ENCODE measurements at places on chromosomes 5 and 9.

DNA sequence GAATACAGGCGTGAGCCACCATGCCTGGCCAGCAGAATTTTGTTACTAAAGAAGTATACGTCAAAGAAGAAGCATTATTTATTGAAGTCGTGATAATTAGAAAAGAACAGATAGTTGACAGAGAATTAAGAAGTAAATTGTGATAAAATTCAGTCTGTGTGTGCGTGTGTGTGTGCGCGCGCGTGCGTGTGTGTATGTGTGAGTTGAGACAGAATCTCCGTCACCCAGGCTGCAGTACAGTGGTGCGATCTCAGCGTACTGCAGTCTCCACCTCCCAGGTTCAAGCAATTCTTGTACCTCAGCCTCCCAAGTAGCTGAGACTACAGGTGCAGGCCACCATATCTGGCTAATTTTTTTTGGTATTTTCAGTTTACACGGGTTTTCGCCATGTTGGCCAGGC is 77.8 kb downstream of the ERBIN start:
- no peak for DNase-seq

DNA sequence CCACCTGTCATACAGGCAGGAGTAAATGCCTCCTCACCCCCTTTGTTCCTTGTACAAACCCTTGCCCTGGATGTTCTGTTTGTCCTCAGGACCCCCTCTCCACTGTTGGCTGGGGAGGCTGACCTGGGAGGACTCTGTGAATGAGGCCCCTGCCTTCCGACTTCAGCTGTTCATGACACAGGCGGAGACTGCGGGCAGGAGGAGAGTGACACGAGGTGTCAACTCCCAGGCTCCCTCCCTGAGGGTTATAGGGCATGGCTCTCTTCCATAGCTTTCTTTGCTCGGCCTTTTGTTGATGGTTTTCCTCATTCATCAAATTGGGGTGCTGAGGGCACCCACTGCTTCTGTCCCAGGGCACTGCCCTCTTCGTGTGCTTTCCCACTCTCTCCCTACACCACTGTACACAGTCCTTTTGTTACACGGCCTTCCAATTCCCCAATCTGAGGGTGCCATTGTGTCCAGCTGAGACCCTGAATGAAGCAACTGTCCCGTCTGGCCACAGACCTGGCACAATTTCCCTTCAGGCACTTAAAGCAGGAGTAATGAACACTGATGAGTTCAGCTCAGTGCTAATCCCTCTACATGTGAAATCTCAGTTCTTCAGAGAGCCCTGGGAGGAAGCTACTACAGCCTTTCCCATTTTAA is 33.8 kb downstream of the KCNIP1 start:
- no peak for DNase-seq

- DNase-seq: peak; percentile 36
Observed at GRCh38 chr9:91423785-91424402, at the start of gene NFIL3. TSS of gene NFIL3 (minus strand) at chr9:91423832. CDS start at chr9:91410734, 13,098 bp downstream.

- DNase-seq: no peak
Observed at GRCh38 chr9:137579259-137579604, 507 bp upstream of the DPH7 start.

GRCh38 chr5:153629027-153629895 is 138.8 kb downstream of the GRIA1 start:
- DNase-seq: no peak

DNA sequence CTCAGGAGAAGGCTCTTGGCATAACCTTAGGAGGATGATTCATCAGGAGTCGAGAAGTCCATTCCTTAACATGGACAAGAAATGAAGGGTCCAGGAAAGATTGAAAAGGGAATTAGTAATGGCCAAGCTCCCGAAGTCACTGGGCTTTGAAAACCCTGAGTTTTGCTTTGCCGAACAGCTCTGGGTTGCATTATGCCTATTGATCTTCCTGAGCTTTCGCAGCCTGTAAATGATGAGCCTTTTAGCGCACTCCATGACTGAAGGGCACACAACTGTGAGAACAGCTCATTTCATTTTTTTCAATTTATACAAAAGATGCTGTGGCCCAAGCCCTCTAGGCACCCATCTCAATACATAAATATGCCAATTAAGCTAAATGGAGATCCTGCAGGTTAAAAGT is 25.0 kb upstream of the PUM3 start:
- DNase-seq: no peak

DNA sequence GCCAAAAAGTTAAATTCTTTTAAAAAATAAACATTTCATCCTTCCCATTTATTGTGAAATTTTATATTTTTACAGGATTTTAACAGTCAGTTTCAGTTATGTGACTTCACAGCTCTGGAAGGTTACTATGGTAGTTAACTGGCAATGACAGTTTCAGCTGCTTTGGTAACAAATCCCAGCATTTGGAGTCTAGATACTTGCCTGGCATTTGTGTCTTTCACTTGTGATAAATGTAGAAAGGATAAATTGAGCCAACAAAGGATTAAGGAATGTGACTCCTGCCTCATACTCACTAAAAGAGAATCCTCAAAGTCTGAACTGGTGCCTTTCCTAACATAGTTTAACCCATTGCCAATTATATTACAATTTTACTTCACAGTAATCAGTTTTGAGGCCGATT is 315.5 kb downstream of the FER start:
- DNase-seq: no peak

GRCh38 chr5:175854231-175855040 is 16.9 kb upstream of the CPLX2 start:
- no peak for DNase-seq

DNA sequence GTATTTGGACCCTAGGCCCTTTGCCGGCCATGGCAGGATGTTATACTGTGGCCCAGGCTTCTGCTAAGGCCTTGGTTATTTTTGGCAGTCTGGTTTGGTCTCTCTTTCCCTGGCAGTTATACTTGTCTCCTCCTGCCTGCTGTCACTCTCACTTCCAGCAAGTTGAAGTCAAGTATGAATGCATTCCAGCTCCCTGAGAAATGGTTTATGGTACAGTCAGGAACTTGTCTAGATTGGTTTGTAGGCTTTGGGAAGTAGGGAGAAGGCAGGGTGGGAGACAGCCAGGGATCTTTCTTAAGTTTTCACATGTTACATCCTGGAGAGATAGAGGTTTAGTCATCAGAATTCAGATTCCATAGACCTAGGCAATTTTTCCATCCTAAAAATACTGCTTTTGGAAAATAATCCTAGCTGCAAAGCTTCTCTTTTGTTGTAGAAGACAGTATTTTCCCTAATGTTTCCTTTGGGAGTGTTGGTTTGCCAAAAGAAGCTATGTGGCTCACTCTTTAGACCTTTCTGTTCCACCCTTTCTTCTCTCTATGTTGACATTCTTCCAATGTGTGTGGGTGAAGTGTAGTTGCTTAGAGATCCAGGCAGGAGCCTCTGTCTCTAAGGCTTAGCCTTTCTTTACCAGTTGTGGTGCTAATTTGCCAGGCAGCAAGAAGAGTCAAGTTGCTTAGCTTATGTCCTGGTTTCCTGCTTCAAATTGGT is 2.5 kb upstream of the KDM3B start:
- no peak for DNase-seq

GRCh38 chr5:107776506-107776905 is 105.8 kb upstream of the EFNA5 start:
- no peak for DNase-seq

GRCh38 chr9:20701060-20701459 is 17.0 kb downstream of the FOCAD start:
- DNase-seq: no peak

DNA sequence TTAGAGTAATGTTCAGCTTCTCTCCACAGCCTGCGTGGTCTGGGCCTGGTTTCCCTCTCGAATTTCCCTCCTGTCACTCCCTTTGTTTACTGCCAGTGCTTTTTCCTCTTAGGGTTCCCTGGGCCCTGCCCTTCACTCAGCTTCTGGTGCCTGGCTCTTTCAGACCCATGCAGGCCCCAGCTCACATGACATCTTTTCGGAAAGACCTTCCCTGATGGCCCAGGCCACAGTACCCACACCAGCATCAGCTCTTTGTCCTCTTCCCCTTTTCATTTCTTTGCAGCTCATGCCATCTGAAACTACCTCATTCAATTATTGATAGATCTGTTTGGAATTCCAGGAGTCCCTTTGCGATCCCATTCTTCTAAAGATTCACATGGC is 68.1 kb upstream of the ABL1 start:
- DNase-seq: no peak

- no peak for DNase-seq
Observed at GRCh38 chr5:133952729-133953567, 15.5 kb downstream of the C5orf15 start.

DNA sequence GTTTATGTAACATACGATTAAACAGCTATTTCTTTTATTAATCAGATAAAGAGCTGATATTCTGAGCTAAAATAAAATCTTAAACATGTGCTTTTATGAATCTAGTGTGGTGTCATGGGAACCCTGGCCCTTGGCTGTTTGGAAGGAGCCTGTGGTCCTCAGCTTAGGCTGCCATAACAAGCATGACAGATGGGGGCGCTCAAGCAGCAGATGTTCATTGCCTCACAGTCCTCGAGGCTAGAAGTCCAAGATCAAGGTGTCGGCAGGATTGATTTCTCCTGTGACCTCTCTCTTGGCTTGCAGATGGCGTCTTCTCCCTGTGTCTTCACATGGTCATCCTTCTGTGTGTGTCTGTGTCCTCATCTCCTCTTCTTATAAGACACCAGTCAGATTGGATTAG is 448.2 kb downstream of the GADD45G start:
- DNase-seq: no peak

DNA sequence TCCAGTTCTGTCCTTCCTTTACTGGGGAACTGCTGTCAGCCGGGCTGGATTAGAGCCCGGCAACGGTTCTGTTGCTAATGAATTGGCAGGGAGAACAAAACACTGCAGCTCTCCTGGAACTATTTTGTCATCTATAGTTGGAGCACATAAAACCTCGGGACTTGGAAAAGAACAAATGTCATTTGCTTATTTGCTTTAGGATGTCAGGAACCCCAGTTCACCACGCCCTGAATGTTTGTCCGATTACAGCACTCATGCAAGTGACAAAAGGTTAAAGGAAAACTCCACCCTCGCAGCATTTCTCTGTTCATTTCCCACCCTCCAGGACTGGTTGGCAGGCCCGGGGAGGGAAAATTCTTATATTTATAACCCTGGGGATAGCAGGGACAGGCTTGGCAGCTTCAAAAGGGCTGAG is 66.4 kb upstream of the PLPP1 start:
- no peak for DNase-seq

- DNase-seq: no peak
Observed at GRCh38 chr9:90953200-90953599, 151.6 kb downstream of the SYK start.

DNA sequence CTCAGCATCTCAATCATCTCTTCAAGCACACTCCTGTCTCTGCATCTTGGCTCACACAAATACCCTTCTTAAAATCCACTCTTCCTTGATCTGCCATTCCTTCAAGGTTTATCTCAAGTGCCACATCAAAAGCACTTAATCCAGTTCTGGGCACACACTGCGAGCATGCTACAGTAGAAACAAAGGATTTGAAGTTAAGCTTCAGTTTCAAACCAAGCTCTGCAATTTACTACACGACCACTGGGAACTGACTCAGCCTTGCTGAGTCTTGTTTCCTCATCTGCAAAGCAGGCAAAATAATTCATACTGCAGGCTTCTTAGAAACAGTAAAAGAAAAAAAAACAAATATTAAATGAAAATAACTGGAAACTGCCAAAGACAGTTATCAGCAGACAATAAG is 50.5 kb upstream of the CTNNAL1 start:
- DNase-seq: no peak

GRCh38 chr5:135490245-135491037 is 38.3 kb upstream of the TIFAB start:
- no peak for DNase-seq

DNA sequence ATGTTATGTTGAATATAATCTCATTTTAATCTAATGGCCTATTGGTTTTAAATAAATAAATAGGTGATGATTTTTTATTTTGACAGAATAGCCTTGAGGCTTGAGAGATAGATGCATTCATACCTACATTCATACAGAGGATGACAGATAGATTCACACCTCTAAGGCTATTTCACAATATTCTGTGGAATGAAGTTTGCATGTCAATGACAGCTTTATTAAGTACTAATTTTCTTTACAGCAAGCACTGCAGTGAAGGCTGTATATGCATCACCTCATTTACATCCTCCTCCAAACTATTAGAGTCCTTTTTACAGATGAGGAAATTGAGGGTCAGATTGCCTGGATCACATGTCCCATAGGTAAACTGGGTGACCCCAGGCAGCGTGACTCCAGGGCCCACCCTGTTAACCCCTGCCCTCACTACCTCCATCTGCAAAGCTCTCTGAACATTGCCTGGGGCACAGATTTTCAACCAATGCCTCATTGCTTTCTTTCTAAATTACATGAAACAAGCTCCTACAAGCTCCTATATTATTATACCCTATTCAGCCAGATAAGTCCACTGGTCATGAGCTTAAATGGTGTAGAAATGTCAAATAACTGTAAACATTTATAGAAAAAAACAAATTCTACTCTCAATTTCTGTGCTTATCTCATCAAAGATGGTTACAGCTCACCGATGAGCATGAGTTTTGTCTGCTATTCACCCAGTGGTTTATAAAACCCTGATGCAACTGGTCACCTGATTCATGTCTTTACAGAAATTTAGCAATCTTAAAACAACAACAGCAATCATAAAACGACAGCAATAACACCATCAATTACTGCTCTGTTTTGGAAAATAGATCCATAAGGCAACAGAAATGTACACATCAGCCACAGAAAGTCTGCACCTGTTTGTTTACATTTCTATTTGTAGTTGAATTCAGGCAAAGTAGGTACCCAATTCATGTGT is 338.0 kb downstream of the NSG2 start:
- no peak for DNase-seq

GRCh38 chr5:56346741-56347535 is 113.8 kb upstream of the ANKRD55 start:
- DNase-seq: no peak

DNA sequence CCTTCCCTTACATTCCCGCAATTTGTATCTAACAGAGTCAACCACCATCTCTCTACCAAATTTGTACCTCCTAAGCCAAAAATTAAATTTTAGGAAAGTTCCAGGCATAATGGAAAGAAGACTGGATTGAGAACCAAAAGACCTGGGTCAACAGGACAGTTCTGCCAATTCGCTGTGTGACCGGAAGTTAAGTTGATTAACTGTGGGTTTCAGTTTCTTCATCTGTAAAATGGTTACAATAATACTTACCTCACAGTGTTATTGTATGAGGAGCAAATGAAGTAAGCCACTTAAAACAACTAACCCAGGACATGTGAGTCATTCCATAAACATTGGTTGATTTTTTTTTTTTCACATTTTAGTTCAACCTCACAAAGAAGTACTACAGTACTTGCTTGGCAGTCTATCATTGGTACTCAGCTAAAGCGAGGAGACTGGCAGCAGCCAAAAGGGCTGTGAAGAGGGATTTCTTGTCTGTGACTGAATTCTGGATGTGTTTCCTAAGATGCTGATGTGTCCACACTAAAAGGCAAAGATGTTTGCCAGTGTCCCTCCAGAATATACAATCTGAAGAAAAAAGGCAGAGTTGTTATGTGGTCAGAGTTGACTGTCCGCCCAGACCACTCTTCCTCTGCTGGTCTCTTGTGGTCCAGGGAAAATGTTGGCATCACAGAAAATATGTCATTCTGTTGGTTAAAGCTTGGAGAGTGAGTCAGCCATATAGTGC is 198.6 kb downstream of the TLE1 start:
- DNase-seq: no peak

- DNase-seq: no peak
Observed at GRCh38 chr5:142248853-142249462, 75.9 kb downstream of the SPRY4 start.

GRCh38 chr5:176941951-176942350 is 42.8 kb upstream of the HK3 start:
- DNase-seq: no peak

- DNase-seq: no peak
Observed at GRCh38 chr5:73434907-73435306, 13.7 kb downstream of the FOXD1 start.
